Fibroblast of lung (primary cell): ENCODE measurements at places on chromosomes 7 and 10.
A peak's percentile ranks its signal among the peaks of the same experiment; 100 is the strongest.

DNA sequence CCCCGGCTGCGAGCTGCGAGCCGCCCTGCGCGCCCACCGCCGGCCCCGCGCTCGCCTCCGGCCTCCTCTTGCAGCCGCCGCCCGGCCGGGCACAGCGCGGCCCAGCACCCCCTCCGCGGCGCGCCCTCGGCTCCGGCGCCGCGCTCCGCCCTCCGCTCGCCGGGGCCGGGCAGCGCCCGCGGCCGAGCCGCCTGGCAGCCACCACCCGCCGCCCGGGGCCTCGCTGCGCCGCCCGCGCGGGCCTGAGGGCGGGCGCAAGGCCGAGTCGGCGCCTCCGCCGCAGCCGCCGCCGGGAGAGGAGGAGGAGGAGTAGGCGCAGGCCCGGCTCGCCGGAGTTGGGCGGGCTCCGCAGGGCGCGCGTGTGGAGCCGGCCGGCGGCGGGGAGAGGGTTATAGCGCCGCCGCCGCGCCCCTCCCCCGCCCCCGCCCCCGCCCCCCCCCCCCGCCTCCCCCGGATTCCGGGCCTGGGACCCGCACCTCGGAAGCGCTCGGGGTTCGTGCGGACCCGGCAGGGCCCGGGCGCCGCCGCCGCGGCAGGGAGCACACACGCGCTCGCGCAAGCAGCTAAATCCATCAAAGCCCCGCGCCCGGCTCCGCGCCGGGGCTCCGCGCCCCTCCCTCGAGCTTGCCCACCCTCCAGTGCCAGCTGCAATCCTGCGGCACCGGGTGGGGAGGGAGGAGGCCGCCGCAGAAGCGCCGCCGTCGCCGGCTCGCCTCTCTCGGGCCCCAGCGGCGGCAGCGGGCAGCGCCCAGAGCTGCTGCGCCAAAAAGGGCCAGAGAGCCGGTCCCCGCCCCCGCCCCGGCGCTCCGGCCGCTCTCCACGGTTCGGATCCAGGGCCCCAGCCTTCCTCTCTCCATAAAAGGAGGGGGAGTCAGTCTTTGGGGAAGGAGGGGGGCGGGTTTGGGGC, at the start of gene PDGFA:
TSS of gene PDGFA (minus strand) at position 363 of the 907 bp plus-strand sequence. CDS start 845 bp downstream, outside the sequence.
- DNase-seq: peak; percentile 70

- DNase-seq: no peak
Measured at GRCh38 chr7:156703773-156704482, 63.4 kb downstream of the RNF32 start.

DNA sequence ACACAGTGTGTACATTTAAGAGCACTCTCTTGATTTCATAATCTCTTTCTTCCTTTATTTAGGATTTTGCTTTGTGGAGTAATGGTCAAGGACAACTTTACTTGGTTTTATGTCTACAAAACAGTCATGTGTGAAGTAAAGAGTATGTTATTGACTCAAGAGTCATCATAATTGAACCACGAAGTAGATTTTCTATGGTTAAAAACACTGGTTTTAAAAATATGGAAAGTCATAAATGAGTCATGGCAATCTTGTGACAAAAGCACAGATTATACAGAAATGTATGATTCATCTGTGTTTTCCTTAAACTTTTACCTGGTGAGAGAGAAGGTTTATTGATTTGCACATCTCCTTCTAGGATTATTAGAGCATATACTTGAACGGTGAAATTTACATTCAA, 969.7 kb downstream of the GATA3 start:
- DNase-seq: no peak

DNA sequence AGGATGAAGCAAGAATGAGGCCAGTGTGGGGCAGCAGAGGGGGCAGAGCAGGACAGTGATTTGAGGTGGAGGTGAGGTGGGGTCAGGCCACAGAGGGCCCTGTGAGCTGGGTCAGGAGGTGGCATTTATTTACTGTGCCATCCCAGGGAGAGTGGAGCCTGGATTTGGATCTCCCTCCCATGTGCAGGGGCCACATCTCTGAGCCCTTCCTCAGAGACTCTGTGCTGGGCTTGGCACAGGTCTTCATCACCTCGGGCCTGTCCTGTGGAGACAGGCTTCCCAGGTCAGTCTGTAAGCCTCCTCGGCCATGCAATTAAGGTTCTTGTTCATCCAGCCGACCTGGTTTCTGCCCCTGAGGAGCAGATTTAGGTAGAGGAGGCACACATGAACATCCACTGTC, 40.9 kb downstream of the ZNF777 start:
- DNase-seq: no peak
